ENCODE measurements at places on chromosomes 4 and X.

GRCh38 chr4:53126099-53126498 is 239.8 kb downstream of the SCFD2 start:
- no peak for DNase-seq

DNA sequence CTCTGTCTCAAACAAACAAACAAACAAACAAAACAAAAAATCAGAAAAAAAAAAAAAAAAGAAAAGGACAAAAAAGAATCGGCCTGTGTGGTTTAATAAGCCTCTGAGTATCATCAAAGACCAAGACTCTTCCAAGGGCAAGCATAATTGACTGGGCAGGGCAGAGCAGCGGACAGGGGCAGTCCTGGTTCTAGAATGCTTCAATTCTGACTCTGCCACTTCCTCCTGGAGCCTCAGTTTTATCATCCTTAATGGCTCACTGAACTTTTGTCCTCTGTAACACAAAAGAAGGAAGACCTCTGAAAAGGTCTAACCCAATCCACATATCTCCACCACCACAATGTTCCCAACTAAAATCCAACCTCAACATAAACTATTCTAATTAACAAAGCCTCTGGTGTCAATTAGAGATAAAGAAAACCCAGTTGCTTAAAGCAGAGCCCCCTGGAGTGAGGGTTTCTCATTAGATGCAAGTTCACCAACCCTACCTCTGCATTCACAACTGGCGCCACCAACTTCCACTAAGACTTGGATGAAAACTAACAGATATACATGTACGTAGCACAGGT is 51.7 kb downstream of the TBC1D9 start:
- DNase-seq, result no peak

GRCh38 chr4:123649645-123650391 is 253.2 kb downstream of the SPRY1 start:
- no peak for DNase-seq

- no peak for DNase-seq
Measured at GRCh38 chr4:59598330-59598618, 1601.9 kb upstream of the ADGRL3 start.

- DNase-seq, result no peak
Measured at GRCh38 chr4:122963216-122963615, 40.8 kb upstream of the NUDT6 start.

DNA sequence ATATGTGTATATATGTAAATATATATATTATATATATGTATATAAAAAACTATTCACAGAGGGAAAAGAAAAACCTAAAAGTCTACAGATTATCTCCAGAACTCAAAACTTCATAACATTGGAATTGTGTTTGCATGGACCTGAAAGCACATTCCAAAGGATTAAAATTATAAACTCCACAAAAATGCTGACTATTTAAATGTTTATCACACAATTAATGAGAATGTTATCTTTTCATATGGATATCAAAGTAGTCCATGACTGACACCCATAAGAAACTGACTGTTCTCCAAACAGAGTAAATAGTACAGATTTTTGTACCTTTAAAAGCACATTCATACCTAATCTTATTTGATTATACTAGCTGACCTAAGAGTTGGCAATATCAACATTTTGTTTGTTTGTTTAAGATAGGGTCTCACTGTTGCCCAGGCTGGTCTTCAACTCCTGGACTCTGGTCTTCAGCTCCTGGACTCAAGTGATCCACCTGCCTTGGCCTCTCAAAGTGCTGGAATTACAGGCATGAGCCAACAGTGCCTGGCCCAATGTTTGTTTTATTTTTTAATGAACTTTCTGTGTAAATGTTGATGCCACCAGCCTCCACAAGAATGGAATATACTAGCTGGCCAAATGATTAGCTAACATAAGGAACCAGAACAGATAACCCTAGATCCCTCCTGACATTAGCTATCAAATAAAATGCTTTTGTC is 50.0 kb downstream of the SLC39A8 start:
- DNase-seq, result no peak

DNA sequence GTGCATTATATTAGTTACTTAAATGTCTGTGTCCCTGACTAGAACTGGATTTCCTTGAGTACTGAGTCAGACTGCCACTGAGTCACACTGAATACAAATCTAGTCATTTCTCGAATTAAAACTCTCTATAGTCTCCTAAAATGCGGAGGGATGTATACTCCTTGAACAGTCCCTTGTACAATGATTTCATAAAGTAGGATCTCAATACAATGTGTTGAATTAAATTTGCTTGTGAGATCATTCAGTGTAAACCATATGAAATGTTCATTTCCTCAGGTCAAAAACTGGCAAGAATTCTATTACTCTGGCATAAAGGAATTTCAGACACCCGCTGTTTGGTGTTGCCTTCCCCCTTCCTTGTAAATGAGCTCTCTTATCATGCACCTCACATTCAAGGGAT is 17.5 kb upstream of the FAM241A start:
- DNase-seq, result no peak
